ENCODE measurements at places on chromosomes 13 and 19. TPM values are rescaled to one million over a fixed set of nuclear protein-coding genes. Genes with fewer than 3 reads are reported as not detected.
A peak's percentile ranks its signal among the peaks of the same experiment; 100 is the strongest.

DNA sequence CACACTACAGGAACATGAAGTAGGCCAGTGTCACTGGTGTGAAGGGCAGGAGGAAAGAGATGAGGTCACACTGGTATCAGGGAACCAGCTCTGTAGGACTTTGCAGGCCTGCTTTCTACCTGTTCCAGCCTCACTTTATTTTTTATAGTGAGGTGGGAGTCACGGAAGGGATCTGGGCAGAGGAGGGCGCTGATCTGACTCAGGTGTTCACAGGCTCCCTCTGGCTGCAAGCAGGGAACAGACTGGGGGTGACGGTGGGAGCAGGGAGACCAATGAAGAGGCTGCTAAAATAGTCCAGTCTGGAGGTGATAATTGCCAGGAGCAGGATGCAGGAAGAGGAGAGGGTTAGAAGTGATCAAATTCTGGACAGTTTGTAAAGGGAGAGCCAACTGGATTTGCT, 2.8 kb downstream of the THAP8 start:
- no peaks in the 10 kb centered on the region for H3K36me3 ChIP-seq
- peak overlapping the region; percentile 90 for H3K27ac ChIP-seq
- no peaks in the 10 kb centered on the region for H3K4me1 ChIP-seq
- H3K27me3 ChIP-seq = no peaks in the 10 kb centered on the region
- no peak for DNase-seq

DNA sequence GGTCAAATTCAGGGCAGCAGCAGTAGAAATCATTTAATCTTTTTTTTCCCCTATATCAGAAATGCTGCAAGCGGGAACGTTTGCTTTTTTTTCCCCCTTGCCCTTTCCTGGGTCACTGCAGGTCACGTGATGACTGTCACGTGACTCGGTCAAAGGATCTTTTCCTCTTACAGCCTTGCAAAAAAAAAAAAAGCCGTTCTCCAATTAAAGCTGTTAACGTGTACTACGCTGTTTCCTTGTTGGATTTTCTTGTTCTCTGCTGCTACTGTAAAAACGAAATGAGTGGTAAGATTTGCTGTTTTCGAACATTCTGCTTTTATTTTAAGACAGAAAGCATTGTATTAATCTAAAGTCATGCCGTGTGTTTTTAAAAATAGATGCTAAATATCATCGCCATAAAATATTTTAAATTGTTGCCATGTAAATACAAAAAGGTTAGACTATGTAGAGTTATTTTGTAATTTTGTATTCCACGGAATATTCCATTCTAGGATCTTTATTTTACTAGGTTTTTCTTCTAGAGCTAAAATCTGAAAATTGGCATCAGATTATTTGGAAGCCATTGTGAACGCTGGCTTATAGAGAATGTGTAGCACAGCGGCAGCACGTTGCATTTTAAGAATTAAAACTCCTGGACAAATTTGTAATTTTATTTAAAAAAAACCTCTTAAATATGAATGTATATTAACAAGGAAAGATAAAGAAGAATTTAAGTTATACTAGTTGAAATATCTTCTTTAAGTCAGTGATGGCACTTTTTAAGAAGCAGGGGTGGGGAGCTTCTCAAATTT, 109.8 kb upstream of the MLNR start:
- H3K4me3 ChIP-seq = peak overlapping the region; percentile 57
- peak; percentile 91 for DNase-seq
- peaks cover 39% of the 10 kb centered on the region for H3K4me1 ChIP-seq
- no peaks in the 10 kb centered on the region for H3K27me3 ChIP-seq

Gene LRRC63
- total RNA-seq = not detected

Gene PEG3
- 18.5 TPM for total RNA-seq
